ENCODE measurements at places on chromosomes 1 and 21. TPM values are rescaled to one million over a fixed set of nuclear protein-coding genes. Genes with fewer than 3 reads are reported as not detected.

- no peak for DNase-seq
These were observed 98.5 kb upstream of the NGF start for GRCh38 chr1:115436596-115436995.

- peak; percentile 55 for DNase-seq
These were observed 23.3 kb downstream of the NUCKS1 start for GRCh38 chr1:205726619-205727125.

GRCh38 chr1:184467295-184467694 lies 80.5 kb downstream of the C1orf21 start:
- no peak for DNase-seq

GRCh38 chr1:156862997-156863599 lies 2.4 kb downstream of the NTRK1 start:
- DNase-seq = no peak

- no peak for DNase-seq
These were observed 13.5 kb downstream of the MAP3K21 start for GRCh38 chr1:233340966-233341516.

DNA sequence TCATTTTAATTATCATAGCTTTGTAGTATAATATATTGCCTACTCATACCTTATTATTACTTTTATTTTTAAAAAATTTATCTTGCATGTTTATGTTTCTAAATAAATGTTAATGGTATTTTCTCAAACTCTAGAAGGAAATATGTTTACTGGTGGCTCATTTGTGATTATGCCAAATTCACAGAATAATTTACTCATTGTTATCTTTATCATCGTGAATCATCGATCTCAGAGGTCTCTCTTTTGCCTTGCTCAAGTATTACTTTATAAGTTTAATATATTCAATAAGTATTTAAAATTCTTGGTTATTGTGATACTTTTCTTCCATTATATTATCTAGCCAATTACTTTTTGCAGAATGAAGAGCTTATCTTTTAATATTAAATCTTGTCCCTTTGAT lies 836.7 kb upstream of the ADAMTS5 start:
- no peak for DNase-seq

- DNase-seq = no peak
These were observed 58.3 kb downstream of the ERG start for GRCh38 chr21:38439957-38440356.

DNA sequence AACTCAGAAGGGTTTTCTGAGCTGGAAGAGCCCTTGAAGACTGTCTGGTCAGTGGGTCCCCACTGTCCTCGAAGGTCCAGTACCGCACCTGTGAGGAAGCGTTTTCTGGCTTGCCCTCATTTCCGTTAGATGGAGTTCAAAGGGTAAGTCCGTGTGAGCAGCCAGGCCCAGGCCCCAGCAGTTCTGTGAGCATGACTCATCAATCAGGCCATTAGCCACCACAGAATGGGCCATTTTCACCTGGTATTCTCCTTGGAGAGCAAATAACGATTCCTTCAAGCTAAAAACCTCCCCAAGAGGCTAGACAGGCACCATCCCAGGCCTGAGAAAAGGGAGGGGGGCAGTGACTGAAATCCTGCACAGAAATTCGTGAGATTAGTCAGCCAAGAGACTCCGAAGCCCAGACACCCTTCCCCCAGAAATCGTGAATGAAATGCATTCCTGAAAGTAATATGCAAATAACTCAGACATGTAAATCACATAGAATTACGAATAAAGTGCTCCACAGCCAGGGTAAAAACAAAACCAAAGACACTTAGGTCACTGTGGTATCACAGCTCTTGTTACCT lies 66.0 kb downstream of the BCAR3 start:
- DNase-seq = no peak

GRCh38 chr1:90486996-90487395 lies 230.1 kb downstream of the BARHL2 start:
- no peak for DNase-seq

DNA sequence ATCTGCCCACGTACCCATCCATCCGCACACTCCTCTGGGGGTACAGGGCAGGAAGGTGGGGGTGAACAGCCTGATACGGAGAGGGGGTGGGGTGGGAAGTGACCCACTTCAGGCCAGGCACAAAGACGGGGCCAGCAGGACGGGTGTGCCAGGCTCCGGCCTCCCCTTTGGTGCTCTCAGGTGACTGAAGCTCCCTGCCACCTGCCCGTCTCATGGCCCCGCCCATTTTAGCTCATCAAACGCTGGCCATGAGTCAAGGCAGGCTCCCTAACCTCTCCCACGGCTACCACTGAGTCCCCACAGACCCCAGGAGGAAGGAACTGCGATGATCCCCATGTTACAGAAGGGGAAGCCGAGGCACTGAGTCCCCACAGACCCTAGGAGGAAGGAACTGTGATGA lies 109.6 kb downstream of the CRYAA start:
- no peak for DNase-seq

GRCh38 chr1:8197493-8198282 lies 120.2 kb upstream of the SLC45A1 start:
- no peak for DNase-seq

DNA sequence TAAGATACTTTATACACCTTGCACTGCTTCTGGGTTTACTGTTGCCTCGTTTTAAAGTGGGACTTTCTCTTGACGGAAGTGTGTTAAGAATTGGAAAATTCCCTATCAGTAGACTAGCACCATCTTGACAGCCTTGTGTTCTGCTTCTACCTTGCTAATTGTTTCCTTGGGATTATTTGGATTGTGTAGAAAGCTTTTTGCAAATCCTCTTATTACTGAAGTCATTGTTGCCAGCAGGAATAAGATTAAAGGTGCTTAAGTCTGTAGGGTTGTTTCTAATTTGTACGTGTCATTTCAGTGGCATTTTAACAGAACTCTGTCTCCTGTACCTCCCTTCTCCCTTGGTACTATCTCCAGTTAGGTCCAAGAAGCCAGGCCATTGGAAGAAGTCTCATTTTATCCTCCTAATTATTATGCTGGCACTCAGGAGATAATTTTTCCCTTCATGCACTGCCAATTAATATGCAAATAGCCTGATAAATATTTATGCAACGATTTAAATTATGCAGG lies 107.7 kb downstream of the POU2F1 start:
- DNase-seq = no peak

DNA sequence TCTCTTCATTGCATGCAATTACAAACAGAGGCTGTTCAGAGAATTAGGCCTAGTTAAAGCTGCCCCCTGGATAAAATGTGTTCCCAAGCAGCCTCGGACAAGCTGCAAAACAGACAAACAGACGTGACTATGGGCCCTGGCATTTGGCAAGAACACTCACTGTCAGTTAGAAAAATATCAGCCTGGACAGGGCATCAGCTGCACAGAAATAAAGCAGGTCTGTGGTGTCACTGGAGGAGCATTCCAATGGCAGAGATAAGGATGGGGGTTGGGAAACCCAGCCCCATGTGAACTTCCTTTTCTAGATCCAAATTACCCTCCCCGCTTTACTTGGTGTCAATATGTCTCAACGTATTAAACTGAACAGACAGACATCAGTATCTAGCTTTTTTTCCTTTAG lies 177.1 kb downstream of the GPATCH2 start:
- DNase-seq = no peak

DNA sequence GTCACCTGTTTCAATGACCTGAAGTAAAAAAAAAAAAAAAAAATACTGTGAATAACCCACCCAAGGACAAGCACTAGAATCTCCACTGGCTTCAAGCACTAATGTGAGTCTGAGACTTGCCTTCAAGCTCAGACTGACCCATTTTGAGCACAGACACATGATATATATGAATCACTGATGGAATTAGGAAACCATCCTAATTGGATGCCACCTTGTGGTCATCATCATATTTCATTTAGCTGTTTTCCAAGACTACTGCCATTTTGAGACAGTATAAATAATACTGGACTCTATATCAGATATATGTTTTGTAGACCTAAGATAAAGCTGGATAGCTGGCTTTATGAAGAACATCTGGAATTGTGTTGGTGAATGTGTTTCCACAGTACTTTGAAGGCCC lies 1232.0 kb downstream of the KCNT2 start:
- no peak for DNase-seq

GRCh38 chr1:15863156-15863901 lies 15.8 kb downstream of the SPEN start:
- no peak for DNase-seq

DNA sequence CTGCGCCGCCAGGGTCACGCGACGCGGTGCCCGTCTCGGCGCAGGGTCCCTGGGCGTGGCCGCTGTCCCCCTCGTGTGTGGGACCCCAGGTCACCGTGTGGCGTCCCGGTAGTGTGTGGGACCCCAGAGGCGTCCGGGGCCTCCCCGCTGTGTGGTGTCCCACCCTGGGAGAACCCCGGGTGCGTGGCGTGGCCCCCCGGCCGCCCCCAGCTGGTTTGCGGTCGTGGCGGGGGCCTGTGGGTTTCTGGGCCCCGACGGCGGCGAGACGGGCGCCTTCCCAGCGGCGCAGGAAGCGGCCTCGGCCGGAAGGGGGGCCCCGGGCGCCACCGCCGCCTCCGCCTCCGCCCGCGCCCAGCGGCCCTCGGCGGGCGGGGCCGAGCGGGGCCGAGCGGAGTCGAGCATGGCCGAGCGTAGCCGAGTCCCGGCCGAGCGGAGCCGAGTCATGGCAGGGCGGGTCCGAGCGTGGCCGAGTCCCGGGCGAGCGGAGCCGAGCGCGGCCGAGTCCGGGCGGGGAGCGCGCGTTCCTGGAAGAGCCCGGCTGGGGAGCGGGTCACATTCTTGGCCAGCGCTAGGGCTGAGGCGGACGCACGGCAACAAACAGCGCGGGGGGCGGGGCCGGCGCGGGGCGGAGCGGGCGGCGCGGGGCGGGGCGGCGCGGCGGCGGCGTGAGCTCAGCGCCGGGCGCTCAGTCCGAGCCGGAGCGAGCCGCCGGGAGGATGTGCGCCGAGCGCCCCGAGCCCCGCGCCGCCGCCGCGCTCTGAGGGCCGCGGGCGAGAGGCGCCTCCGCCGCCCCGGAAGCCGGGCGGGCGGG lies 568 bp upstream of the SKI start:
- peak; percentile 98 for DNase-seq

DNA sequence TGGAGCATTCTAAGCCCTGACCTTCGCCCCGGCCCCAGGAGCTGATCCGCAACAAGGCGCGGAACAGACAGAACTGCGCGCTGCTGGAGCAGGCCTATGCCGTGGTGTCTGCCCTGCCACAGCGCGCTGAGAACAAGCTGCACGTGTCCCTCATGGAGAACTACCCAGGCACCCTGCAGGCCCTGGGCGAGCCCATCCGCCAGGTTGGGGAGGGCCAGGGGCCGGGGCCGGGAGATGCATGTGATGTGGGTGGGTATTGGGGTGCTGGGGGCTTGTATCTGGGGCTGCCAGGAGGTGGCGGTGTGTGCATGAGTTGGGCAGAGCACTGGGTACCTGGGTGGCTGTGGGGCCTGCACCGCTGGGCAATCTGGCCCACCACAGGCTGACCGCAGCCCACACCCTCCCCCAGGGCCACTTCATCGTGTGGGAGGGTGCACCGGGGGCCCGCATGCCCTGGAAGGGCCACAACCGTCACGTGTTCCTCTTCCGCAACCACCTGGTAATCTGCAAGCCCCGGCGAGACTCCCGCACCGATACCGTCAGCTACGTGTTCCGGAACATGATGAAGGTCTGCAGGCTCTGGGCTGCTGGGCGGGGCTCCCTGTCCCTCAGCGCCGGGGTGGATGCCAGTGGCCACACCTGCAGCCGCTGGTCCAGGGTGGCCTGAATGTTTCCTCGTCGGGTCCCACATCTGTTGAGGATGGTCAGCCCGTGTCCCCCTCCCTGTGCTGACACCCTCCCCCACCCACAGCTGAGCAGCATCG lies 65.8 kb downstream of the TRIM11 start:
- DNase-seq = no peak

The NEK2 gene
- 11.1 TPM for polyA plus RNA-seq

The CDC42BPA gene
- 24.3 TPM for polyA plus RNA-seq

The AMY1B gene
- polyA plus RNA-seq = not detected

The CCNL2 gene
- 285 TPM for polyA plus RNA-seq

The TMEM81 gene
- polyA plus RNA-seq = 3.3 TPM

The B3GALT2 gene
- 4.9 TPM for polyA plus RNA-seq

The NBPF6 gene
- not detected for polyA plus RNA-seq

The ZFP69B gene
- polyA plus RNA-seq = 2.7 TPM

The TMEM51 gene
- polyA plus RNA-seq = 35.7 TPM

The DDR2 gene
- polyA plus RNA-seq = 18.3 TPM

The DYRK3 gene
- 4.3 TPM for polyA plus RNA-seq

Measured in large intestine (tissue), 12 donors.